ENCODE measurements at places on chromosomes 3 and 15.
A peak's percentile ranks its signal among the peaks of the same experiment; 100 is the strongest.

DNA sequence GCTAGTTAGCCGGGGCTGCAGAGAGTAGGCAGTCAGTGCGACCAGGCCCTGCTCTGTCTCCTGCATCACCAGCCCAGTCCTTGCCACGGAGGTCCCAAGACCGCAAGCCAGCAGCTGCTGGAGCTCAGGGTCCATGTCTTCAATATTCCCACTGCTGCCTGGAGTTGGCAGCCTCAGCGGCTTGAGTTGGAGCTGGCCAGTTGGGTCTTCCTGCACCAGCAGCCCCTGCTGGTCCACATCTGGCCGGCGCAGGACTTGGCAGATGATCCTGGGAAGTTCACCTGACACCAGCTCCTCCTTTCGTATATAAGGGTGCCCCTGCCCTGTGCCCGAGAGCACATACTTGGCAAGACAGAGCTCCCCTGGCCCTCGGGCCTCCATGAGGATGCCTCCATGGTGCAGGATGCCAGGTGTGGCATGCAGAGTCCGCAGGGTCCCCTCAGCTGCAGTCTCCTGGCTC lies 5.7 kb downstream of the XIRP1 start:
- DNase-seq, result no peak

GRCh38 chr3:124384527-124384926 lies 345.7 kb upstream of the UMPS start:
- no peak for DNase-seq

DNA sequence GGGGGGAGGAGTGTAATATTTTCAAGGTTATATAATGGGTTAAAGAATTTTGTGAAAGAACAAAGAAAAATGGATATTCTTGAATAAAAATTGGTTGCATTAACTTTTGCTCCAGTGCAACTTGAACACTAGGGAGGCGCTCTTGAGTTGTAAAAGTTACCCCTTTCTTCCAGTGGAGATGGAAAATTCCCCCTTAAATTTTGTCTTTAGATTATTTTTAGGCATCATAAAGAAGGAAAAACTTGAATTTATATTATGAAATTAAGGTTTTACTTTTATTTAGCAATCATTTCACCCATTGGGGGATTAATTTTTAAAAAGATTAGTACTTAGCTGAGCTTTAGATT lies 550 bp upstream of the CHD2 start:
- no peak for DNase-seq

- DNase-seq, result no peak
Measured at GRCh38 chr3:197456261-197457091, 99.3 kb downstream of the BDH1 start.

DNA sequence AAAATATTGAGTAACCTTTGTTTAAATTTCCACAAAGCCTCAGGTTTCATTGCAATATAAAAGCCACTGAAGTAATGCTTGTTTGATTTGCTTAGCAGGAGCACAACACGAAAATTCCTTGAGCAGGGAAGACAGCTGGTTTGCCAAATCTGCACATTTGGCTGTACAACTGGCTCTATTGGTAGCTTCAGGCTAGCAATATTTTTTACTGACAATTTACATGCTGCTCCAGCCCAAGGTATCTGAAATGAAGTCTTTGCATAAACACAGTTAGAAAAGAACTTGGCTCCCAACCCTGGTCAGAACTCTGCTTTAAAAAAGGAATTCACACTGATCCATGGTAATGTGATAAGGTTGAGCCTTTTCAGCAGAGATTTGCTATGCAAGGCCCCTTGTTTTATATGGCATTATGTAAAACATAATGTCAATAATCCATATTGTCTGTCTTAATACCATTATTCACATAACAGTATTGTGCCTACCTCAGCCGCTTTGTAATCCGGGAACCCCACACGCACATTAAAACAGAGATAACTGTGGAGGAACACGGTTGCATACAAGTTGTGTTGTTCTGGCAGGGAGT lies 55.7 kb upstream of the CHL1 start:
- DNase-seq, result no peak

GRCh38 chr3:114179575-114179974 lies 723 bp upstream of the DRD3 start:
- DNase-seq, result no peak

DNA sequence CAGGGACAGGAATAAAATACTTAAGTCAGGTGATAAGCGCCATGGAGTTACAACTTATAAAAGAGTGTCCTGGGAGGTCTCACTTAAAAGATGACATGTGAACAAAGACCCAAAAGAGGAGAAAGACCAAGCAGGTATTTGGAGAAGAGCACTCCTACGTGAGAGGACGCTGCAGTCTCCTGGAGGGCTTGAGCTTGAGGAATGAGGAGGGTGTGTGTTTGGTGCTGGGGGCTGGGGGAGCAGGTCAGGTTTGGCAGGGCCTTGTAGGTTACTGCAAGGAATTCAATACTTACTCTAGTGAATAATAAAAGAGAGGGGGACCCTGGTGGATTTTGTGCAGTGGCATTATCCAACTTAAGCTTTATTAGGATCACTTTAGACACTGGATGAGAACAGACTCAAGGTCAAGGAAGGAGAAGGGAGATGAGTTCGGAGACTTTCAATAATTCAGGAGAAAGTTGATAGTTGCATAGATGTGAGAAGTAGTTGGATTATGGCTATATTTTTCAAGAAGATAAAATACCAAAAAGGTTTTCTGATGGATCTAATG lies 32.4 kb downstream of the TNIK start:
- DNase-seq, result no peak

DNA sequence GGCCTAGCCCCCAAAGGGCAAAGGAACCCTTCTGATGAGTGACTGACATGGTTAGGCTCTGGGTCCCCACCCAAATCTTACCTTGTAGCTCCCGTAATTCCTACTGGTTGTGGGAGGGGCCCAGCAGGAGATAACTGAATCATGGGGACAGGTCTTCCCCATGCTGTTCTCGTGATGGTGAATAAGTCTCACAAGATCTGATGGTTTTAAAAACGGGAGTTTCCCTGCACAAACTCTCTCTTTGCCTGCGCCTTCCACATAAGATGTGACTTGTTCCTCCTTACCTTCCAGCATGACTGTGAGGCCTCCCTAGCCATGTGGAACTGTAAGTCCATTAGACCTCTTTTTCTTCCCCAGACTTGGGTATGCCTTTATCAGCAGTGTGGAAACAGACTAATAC lies 16.9 kb downstream of the TKT start:
- DNase-seq, result no peak

DNA sequence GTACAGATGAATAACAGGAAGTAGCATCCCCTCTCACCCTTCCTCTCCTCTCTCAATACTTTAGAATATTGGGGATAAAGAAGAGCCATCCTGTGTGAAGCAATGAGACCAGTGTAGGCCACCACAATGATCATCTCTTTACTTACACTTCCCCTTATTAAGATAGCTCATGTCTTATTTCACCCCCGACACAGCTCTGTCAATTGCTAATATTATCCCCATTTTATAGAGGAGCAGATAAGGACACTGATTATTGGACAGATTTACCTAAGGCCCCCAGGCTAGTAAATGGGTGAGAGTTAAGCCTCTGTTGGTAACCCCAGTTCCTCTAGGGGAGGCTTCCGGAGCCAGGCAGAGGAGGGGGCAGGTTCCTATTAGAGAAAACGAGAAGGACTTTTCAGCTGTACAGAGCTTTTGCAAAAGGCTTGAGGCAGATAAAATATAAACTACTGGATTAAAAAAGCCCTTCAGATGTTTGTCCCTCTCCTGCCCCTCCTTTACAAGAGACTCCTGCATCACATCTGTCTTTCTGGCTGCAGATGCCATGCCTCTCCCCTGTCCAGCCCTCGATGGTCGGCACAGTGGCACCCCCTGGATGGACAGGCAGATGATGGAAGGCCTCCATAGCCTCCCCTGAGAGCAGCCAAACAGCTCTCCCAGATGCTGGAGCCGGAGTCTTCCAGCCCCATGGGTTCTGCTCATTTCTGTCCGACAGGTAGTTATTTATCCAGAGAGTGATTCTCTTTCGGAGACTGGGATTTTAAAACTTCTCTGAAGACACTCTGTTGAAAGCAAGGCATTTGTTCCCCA lies 49.4 kb upstream of the LCTL start:
- no peak for DNase-seq

GRCh38 chr15:75042730-75043508 lies 19.5 kb downstream of the PPCDC start:
- DNase-seq, result peak; percentile 16

DNA sequence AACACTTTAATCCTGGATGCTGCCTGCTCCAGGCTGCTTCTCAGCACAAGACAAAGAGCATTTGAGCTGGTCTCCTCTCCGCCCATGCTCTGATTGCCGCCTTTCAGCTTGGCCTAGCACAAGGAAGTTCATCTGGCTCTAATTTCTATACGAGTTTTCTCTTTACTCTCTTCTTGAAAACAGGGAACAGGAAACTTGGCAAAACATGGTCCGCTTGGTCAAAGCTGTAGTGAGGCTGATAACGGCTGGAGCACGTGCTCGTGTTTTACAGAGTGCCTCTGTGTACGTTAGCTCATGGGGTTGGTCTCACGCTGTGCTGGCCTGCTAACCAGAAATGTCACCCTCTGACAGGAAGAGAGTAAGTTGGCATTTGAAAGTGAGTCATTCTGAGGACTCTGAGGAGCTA lies 19.2 kb downstream of the RARRES1 start:
- no peak for DNase-seq

GRCh38 chr3:66481071-66482017 lies 19.5 kb downstream of the LRIG1 start:
- no peak for DNase-seq

- peak; percentile 83 for DNase-seq
Measured at GRCh38 chr15:100341750-100342560, at the start of gene ADAMTS17. Gene ADAMTS17, minus strand, starts transcription at chr15:100341975. Its CDS starts 76 bp downstream, at chr15:100341899.

DNA sequence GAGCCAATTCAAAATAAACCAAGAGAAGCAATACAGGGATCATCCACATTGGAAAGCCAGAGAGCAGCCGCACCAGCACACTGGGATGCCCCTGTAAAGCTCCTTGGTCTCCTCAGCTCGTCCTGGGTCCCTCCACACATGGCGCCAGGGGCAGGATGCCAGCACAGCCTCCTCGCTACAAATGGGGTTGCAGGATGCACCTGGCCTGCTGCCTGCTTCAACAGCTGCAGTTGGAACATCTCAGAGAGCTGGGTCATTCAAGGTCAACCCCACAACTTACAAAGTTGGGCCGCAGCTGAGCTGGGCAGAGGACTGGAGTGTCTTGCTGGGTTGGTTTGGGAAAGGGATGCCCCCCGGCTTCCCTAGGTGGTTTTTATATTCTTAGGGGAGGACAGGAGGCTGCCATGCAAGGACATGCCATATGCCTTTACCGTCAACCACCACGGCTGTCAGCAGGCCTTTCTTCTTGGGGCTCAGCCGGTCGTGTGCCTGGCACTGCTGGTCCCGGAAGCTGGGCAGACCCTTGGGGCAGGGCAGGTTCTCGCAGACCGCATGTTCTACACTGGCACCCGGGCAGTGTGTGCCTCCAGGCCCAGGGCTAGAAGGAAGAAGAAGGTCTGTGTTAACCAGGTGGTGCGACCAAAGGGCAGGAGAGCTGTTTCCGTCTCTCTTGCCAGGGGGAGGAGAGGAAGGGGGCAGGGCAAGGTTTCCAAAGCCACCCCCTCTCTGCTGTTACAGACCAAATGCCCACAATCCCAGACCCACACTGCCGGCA lies 225.2 kb downstream of the ADAMTS17 start:
- DNase-seq, result no peak

- no peak for DNase-seq
Measured at GRCh38 chr3:186121278-186121677, 12.4 kb upstream of the ETV5 start.

DNA sequence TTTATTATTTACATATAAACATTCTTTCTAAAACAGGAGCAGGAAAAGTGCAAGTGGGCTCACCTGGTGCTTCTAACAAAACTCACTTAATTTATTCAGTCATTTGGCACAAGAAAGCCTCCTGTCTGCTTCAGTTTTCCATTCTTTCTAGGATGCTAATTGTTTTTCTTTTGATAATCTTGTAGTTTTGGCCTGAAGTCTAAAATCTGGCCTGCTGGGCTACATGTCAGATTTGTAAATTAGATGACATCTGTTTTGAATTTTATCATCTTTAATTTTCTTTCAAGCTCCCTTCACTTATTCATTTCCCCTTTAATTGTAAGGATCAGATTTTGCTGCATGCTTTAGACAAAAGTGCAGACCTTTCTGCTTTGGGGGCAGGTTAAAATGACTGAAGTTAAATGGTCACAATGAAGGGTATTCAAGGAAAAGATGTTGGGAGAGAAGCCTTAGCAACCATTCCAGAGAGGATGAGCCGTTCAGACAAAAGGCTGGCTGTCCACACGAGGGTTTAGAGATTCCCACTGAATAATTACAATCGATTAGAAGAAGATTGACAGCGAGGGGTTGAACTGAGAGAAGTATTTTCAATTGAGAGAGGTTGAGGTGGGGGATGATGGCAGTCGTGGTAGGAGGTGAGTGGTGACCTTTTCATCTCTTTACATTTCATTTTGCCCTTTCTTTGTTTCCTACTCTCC lies 59.9 kb upstream of the PTX3 start:
- DNase-seq, result no peak

DNA sequence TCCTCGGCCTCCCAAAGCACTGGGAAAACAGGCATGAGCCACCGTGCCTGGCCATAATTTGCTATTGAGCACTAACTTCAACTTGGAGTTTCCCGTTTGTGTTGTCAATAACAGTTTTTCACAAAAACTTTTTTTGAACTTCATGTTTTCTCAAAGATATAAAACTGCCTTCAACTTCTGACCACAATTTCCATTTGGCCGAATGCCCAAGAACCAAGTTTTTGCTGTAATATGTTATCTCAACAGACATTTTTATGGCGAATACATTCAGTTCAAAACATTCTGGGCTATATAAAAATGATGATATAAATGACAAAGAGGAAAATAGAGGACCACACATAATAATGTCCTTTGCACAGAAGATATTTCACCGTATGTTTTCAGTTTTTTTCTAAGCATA lies 56.4 kb downstream of the NEDD4 start:
- no peak for DNase-seq

GRCh38 chr3:167146911-167147310 lies 233.2 kb downstream of the ZBBX start:
- DNase-seq, result no peak

- no peak for DNase-seq
Measured at GRCh38 chr3:47024932-47025331, 45.5 kb downstream of the NBEAL2 start.

DNA sequence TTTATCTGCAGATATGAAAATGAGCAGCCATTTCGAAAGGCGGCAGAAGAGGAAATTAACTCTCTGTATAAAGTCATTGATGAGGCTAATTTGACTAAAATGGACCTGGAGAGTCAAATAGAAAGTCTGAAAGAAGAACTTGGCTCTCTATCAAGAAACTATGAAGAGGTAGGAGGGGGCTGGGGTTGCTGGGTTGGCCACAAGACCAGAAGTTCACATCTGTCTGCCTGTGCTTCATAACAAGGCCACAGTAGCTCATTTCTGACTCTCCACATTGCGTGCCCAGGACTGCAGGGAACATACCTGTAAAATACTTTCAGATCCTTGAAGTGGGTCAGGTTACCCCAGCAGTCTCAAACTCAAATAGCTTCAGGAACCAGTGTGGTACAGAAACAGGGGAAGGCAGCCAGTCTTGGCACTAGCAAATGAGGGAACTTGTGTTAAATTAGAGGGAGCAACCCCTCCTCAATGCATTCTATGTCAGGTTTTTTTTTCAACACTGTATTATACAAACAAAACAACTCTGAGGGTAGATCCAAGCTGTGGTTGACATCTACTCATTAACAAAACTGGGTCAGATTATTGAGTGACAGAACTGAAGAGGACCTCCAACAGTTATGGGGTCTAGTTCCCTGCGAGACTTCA lies 48.7 kb downstream of the BFSP2 start:
- DNase-seq, result peak; percentile 7

- no peak for DNase-seq
Measured at GRCh38 chr3:170603770-170604510, 18.1 kb upstream of the SLC7A14 start.
